Activated T-helper 1 cell treated with anti-CD3 and anti-CD28 coated beads, Interleukin-2, amount 50 U/mL, for 16 hours (primary cell): ENCODE measurements at places on chromosomes 1 and 21.
A peak's percentile ranks its signal among the peaks of the same experiment; 100 is the strongest.

- DNase-seq: no peak
These were observed 9.9 kb upstream of the GPR25 start for GRCh38 chr1:200862713-200863415.

DNA sequence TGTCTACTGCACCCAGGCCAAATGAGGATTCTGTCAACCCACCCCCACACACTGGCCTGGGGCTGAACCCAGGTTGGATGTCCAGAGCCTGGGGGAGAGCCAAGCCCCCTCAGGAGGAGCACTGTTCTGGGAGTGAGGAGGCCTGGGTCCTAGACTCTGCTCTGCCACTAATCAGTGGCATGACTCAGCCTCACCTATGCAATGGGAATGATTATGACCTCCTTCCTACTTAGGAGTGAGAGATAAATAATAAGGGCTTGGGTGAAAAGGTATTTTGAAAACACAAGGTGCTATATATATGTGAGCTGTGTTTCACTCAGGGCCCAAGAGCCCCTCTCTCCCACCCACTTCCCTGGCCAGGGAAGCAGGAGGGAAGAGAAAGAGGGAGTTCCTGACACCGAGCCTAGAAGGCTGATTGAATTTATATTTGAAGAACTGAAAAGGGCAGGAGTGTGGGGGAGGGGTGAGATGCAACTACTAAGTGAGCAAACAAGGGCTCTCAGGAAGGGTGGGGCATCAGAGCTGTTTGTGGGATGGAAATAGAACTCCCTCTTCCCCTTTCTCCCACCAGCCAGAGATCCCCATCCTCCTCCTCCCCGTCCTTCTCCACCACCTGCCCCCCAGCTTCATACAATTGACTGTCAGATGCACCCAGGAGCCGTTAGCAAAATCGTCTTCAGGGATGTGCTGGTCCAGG is 8.2 kb downstream of the IGSF9 start:
- no peak for DNase-seq

DNA sequence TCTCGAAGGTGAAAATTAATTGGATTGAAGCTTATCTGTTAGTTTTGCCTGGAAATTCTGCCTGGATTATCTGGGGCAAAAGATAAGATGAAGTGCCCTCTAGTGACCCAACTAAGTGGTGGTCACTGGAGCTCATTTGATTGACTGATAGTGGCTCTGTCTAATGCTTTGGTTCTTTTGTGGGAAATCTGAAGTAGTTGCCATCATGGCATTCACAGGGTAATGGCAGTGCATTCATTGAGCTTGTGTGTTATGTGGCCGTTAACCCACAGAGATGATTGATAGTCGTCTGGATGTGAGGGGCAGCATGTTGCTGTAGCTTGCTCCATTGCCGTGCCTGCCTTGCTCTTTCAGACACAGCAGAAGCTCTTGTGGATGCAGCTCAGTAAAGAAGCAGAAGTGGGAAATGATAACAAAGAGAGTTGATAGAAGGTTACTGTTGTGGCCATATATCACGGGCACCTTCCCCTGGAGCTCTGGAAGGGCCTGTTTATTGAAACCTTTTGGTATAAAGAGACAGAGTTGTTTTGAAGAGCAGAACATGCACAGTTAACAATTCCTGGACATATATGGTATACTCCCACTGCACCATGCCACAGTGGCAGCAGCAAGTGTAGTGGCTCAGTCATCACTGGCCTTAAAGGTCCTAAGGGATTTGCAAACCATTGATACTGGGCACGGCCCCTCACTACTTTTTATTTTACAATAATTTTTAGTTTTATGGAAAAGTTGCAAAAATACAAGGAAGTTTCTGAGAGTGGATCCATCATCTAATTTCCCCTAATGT is 42.0 kb downstream of the CXADR start:
- no peak for DNase-seq

DNA sequence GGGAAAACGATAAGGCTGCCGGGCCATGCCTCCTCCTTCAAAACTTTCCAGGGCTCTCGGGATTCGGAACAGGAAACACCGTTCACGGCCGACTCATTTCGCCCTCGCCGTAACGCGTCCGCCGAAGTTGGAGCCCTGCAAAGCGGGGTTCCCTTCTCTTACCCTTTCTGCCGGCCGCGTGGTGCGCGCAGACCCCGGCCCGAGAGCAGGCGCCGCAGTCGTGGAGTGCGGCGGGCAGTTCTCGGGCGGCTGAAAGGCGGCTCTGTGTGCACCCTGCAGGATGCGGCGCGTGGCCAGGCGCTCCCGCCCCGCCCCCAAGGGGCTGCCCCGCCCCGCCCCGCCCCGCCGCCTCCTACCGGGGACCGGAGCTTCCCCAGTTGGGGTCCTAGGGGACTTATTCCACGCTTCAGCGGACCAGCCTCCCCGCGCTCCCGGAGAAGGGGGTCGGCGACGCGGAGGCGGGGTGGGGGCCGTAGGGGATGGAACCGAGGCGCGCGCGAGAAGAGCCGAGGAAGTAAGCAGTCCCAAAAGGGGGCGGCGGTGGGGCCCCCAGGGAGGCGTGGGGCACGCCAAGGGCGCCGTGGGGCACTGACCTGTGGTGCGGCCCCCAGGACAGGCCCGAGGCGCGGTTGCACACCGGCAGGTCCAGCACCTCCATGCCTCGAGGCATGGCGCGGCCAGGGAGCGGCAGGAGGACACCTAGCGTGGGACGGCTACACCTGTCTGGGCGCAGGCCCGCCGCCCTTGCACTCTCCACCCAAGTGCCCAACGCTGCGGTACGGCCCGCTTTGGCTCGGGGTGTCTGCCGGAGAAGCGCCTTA is at the start of gene MCOLN2:
Gene MCOLN2 (minus strand): TSS at position 268 of the 821 bp plus-strand sequence. CDS start 241 bp downstream, at position 27.
- peak; percentile 37 for DNase-seq

- DNase-seq: no peak
These were observed 25.5 kb upstream of the CCSAP start for GRCh38 chr1:229368347-229368746.

DNA sequence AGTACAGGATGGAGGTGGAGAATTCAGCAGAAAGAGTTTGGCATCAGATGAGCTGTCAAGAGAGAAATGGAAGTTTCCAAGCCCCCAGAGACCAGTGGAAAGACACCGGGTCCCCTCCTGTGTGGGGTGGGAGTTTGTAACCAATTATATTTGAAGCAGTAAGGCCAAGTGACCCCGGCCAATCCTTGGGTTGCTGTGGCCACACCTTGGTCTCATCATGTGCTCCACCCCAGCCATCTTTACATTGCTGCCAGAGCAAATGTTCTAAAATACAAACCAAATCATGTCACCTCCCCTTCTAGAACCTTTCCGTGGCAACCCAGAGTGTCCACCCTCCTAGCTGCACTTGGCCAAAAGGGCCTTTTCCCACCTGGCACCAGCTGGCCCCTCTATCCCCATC is 86.1 kb downstream of the KCNN3 start:
- no peak for DNase-seq

DNA sequence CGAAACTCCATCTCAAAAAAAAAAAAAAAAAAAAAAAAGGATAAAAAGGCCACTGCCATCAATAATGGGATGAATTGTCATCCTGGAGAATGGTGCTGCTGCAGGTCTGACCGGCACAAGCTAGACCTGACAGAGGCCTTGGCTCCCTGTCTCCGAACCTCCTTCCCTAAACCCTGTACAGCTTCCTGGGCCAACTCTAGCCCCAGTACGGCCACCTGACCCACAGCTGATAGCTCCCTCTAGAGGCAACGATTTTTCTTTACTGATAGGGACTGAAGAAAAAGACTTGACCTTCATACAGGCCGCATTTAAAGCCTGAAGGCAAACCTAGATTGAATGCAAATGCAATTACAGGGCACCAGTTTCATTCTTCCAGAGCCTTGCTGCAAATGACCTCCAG is 30.7 kb downstream of the NOL9 start:
- DNase-seq: no peak

- no peak for DNase-seq
These were observed 163.6 kb upstream of the ARHGEF16 start for GRCh38 chr1:3290915-3291314.

GRCh38 chr1:27588256-27589232 is 15.4 kb downstream of the AHDC1 start:
- DNase-seq: no peak

DNA sequence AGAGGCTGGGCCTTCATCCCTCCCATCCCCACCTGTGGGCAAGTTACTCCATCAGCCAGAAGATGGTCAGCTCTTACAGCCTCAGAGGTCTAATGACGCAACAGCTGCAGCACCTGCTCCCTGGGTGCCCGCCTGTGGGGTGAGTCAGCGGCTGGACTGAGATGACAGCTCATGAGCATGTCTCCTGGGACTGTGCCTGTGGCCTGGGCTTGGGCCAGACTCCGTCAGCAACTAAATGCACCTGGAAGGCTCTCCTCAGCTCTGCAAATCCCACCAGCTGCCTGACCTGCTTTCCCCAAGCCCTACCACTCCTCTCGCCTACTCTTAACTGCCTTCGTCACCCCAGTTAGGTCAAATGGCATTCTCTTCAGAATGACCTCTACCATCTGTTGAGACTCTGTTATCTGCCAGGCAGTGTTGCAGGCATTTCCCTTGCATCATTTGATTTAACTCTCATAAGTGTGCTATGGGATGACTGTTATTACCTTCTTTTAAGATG is 47.7 kb downstream of the ETS2 start:
- no peak for DNase-seq

DNA sequence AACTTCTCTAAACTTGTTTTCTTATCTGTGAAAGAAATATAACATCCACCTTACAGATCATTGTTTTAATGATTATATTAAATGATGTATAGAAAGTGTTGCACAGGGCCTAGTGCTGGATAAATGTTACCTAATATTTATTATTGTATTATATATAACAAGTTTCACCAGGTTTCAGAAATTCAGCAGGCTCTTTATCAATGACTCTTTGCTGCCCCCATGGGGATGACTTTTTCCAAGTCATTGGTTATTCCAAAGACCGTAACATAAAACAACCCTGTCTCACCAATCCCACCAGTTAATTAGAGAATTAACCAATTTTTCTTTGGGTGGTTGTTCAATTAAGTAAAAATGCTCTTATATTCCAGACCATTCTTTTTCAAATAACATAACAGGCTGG is 7.3 kb upstream of the DEDD start:
- no peak for DNase-seq

DNA sequence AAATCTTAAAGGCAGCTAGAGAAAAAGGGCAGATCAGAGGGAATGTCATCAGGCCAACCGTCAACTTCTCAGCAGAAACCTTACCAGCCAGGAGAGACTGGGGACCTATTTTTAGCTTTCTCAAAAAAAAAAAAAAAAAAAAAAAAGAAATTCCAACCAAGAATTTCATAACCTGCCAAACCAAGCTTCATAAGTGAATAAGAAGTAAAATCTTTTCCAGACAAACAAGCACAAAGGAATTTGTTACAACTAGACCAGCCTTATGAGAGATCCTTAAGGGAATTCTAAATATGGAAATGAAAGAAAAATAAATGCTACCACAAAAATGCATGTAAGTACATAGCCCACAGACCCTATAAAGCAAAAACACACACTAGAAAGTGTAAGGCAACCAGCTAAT is 267.7 kb downstream of the AKT3 start:
- DNase-seq: no peak

- no peak for DNase-seq
These were observed 22.4 kb downstream of the DHCR24 start for GRCh38 chr1:54864460-54865208.

DNA sequence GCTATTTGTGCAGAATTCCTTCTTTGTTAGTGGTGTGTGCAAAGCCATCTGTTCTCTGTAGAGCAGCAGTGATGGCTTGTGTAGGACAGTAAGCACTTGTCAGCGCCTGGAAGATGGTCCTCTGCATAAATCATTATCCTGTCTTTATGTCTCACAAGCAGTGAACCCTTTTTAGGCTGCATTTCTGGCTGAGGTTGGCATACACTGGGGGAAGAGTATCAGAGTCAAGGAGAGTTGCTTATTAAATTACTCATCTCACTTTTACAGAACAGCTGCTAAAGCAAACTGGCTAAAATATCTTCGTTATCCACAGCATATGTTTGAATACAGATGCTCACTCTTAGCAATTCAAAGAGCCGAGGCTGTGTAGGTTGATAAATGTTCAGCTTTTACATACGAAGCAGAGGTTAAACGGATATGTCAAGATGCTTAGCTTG is 54.6 kb upstream of the NCAM2 start:
- DNase-seq: no peak

GRCh38 chr21:18041012-18041411 is 203.6 kb upstream of the CHODL start:
- DNase-seq: no peak
